ENCODE measurements at places on chromosomes 1 and 21.

- no peak for DNase-seq
Observed at GRCh38 chr1:94553323-94553730, 11.8 kb upstream of the F3 start.

- DNase-seq, result no peak
Observed at GRCh38 chr1:240462766-240463395, 149.1 kb downstream of the GREM2 start.

DNA sequence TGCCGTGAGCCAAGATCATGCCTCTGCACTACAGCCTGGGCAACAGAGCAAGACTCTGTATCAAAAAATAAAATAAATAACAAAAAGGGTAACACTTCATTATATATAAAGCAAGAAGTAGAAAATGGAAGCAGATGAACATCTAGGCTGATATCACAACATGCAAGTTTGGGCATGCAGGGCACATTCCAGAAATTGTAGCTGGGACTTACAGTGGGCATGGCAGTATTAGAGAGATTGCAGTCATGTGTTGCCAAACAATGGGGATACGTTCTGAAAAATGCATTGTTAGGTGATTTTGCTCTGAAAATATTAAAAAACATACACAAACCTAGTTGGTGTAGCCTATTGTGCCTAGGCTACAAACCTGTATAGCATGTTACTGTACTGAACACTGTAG, 441.0 kb upstream of the PRMT6 start:
- DNase-seq, result no peak

DNA sequence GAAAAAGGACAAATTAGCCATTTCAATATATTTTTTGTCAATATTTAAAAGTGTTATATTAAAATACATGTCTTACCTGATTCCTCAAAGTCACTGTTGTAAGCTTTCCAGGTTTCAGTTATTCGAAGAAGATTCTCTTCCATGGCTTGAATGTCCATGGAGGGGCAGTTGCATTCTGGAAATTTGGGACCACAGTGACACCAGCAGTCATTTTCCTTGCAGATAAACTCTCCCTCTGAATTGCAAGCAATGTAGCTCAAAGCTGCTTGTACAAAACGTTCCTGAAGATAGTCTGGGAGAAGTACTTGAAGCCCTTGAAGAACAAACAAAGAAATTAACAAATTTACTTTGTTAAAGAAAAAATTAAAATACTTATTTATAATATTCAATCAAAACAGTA, 251.7 kb downstream of the BRINP3 start:
- no peak for DNase-seq

- no peak for DNase-seq
Observed at GRCh38 chr1:93078203-93078602, 880 bp upstream of the MTF2 start.
